MM.1S (cell line): ENCODE measurements at places on chromosomes 4 and X.

GRCh38 chrX:15675490-15675921, 10.9 kb upstream of the CLTRN start:
- peak; percentile 82 for DNase-seq
- peaks cover 5% of the 10 kb centered on the region; the same call in 1 of the 2 replicates for H3K4me1 ChIP-seq
- no peaks in the 10 kb centered on the region for H3K27me3 ChIP-seq
- H3K4me3 ChIP-seq = peak overlapping the region; percentile 97
- no peaks in the 10 kb centered on the region for H3K36me3 ChIP-seq

DNA sequence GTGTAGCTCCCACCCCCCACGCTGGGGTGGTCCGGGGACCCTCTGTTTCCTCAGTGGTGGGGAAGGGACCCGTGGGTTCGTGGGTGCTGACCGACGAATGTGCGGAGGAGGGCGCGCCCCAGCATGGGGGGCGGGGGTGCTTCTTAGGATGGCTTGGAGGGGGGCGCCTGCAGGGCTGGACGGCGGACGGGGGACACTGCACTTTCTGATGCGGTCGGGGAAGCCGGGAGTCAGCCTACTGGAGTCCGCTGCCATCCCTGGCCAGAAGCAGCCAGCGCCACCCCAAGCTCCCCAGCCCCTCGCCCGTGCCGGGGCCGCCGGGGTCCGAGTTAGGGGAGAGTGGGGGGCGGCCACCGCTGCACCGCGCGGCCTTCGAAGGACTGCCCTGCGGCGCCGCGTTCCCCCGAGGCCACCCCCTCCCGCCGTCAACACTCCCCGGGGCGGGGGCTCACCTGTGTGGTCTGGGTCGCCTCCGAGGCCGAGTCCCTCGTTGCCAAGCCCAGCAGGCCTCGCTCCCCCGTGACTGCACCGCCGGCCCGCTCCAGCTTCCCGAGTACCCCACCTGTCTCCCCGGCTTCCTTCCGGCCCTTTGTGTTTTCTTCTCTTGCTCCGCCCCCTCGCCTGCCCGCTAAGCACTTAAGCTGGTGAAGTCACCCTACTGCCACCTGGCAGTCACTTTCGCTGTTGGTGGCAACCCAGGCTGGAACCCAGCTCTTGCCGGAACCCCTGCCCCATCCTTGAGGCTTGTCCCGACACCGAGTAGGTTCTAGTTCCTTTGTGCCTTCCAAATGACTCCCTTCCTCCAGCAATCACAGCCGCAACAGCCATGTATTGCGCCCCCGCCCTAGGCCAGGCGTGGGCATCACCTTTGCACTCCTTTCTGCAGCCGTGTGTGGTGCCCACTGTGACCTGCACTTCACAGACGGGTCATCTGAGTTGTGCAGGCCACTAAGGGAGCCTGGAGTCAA, at the start of gene OCIAD2:
OCIAD2 (minus strand) TSS at position 569 of the 968 bp plus-strand sequence. CDS start 2,225 bp downstream, outside the sequence.
- no peak within 1 kb of the TSS for H3K27ac ChIP-seq
- H3K4me1 ChIP-seq = peaks cover 16% of the 10 kb centered on the region; the same call in 1 of the 2 replicates
- H3K4me3 ChIP-seq = peak within 1 kb of the TSS; percentile 76
- no peaks in the 10 kb centered on the region for H3K27me3 ChIP-seq

DNA sequence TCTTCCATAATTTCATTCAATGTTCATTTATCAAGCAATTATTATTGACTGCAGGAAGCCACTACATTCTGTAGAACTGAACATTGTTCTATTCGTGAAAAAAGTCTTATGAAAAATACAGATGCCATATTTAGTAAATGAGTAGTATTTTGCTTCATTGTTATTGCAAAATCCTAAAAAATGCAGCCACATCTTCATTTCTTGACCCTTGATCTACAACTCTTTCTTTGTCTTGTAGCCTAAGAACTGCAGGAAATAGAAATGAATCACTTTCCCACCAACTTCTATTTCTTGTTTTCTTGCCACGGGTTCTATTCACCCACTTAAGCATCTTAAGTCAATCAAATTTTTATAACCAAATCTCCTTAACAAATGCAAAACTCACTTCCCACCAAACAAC, 63.3 kb downstream of the KCNIP4 start:
- no peak for DNase-seq
- no peak overlapping the region for H3K4me3 ChIP-seq
- 0 out of 2 replicates have a peak, but pooled peaks cover 10% of the 10 kb centered on the region for H3K4me1 ChIP-seq
- no peak overlapping the region for H3K27ac ChIP-seq

GRCh38 chr4:141571793-141572192, 64.6 kb upstream of the IL15 start:
- H3K4me1 ChIP-seq = no peaks in the 10 kb centered on the region
- H3K4me3 ChIP-seq = no peak overlapping the region
- no peaks in the 10 kb centered on the region for H3K27me3 ChIP-seq

DNA sequence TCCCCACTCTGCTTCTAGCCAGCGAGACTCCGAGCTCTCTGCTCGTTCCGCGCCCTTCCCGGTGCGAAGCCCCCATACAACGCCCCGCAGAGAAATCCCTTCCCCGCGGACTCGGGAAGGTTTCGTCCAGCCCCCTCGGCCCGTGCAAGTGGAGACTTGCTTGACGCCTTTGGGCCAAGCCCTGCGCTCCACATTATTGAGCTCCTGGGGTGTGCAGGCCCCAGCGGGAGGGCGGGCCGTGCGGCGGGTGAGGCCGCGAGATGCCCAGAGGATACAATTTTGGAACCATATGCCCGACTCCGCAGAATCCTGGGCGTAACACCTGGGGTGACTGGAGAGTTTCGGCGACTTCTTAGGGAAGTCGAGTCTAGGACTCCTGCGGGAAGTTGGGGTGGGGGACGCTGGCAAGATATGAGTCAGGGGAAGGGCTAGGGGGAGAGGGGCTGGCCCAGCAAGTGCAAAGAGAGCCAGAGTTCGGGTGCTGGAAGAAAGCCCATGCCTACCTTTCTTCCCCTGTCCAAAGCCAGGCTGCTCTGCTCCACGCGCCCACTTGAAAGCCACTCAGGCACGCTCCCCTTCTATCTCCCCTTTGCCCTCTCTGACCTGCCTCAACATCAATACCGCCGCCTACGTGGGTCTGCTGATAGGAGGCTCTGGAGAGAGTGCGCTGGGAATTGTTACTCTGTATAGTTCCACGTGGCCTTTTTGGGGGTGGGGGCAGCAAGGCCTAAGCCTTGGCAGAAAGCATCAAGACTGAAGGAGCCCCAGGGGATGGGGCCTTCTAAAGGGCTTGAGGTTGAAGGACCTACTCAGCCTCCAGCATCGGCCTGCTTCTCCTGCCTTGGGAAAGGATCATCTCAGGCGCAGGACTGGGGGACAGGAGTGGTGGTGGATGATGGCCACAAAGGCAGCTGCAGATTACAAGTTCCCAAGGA, 1.2 kb upstream of the ELF4 start:
- H3K27me3 ChIP-seq = no peaks in the 10 kb centered on the region
- no peaks in the 10 kb centered on the region for H3K36me3 ChIP-seq
- no peak for DNase-seq

GRCh38 chrX:136260776-136261175, 9.6 kb upstream of the MAP7D3 start:
- no peak overlapping the region for H3K4me3 ChIP-seq
- no peak for DNase-seq
- H3K36me3 ChIP-seq = no peaks in the 10 kb centered on the region
- no peaks in the 10 kb centered on the region for H3K4me1 ChIP-seq

GRCh38 chrX:68420559-68420958, 12.7 kb downstream of the OPHN1 start:
- H3K4me1 ChIP-seq = peaks cover 11% of the 10 kb centered on the region; the same call in 1 of the 2 replicates
- H3K27ac ChIP-seq = no peak overlapping the region
- H3K4me3 ChIP-seq = no peak overlapping the region
- H3K27me3 ChIP-seq = no peaks in the 10 kb centered on the region
- DNase-seq = peak; percentile 10

DNA sequence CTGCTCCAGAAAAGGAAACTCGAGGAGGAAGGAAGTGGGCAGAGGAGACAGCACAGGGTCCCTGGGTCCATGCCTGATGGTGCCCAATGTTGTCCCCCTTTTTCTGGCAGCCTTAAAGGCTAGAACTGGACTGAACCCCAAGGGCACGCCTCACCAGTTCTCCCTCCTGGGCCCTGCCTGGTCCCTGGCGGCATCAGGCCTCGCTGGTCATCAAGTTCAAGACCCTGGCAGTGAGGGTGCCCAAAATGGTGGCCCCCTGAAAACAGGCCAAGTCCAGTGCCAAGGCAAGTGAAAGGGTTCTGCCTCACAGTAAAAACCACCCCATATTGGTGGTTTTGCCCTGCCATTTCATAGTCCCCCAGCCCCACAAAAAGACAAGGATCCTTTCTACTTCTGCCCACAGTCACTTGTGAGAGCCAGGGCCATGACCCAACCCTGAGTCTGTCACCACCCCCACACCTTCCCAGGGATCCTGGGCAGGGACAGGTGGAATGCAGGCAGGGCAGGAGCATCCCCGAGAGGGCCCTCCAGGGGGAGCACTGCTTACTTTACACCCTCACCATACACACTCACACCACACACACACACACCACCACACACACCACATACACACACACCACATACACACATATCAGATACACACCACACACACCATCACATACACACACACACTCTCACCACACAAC, 107.6 kb downstream of the DCTD start:
- DNase-seq = no peak
- peaks cover 12% of the 10 kb centered on the region for H3K4me1 ChIP-seq
- H3K36me3 ChIP-seq = no peaks in the 10 kb centered on the region
- H3K27me3 ChIP-seq = no peaks in the 10 kb centered on the region
- no peak overlapping the region for H3K4me3 ChIP-seq
- peak overlapping the region; percentile 83 for H3K27ac ChIP-seq

DNA sequence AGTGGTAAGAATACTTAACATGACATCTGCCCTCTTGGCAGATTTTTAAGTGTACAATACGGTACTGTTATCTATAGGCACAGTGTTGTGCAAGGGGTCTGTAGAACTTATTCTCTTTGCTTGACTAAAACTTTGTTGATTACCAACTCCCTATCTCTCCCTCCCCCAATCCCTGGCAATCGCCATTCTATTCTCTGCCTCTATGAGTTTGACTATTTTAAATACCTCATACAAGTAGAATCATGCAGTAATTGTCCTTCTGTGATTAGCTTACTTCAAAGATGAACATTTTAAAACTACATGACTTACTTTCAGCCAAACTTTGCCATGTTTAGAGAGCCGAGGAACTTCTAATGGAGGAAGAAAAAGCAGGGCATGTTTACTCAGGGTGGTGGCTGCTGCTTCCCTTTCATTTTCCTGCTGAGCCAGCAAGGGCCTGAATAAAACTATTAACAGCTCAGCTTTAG, 62.4 kb downstream of the APOO start:
- DNase-seq = no peak
- 0 out of 2 replicates have a peak, but pooled peaks cover 6% of the 10 kb centered on the region for H3K4me1 ChIP-seq
- H3K27me3 ChIP-seq = no peaks in the 10 kb centered on the region
- H3K36me3 ChIP-seq = no peaks in the 10 kb centered on the region

- no peak overlapping the region for H3K4me3 ChIP-seq
- peaks cover 9% of the 10 kb centered on the region for H3K4me1 ChIP-seq
- no peaks in the 10 kb centered on the region for H3K36me3 ChIP-seq
- no peaks in the 10 kb centered on the region for H3K27me3 ChIP-seq
- no peak overlapping the region for H3K27ac ChIP-seq
These were observed 43.4 kb upstream of the GATB start for GRCh38 chr4:151804086-151804630.

DNA sequence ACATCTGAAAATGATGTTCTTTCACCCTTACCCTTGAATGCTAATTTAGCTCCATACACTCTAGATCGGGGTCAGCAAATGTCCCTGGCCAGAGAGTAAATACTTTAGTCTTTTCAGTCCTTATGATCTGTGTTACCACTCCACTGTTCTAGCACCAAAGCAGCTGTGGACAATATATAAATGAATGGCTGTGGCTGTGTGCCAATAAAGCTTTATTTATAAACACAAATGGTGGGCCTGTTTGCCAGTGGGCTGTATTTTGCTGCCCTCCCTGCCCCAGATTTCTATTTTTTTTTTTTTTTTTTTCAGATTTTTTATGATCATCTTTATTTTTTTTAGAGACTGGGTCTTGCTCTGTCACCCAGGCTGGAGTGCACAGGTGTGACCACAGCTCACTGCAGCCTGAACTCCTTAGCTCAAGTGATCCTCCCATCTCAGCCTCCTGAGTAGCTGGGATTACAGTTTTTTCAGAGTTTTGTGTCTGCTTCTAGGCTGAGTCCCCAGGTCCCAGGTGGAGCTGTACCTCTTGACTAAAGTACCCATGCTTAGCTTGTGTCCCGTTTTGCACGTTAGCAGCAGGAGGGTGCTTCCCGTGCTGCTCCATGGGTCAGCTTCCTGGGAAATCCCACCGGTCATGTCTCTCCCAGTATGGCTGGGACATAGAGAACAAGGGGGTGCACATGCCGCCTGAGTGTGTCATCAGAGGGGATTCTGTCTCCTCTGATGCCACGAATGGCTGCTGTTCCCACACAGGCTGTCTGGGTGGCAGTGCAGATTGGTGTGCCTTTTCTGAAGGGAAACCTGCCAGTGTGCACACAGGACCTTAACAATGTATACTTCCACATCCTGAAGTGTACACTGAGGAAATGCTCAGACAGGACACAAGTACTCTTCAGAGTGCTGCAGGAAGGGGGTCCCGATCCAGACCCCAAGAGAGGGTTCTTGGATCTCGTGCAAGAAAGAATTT, 16.0 kb upstream of the GRPEL1 start:
- no peaks in the 10 kb centered on the region for H3K36me3 ChIP-seq
- no peak for DNase-seq
- H3K4me1 ChIP-seq = no peaks in the 10 kb centered on the region; the same call in 1 of the 2 replicates
- H3K27ac ChIP-seq = no peak overlapping the region
- peaks cover 19% of the 10 kb centered on the region for H3K27me3 ChIP-seq

- no peak overlapping the region for H3K4me3 ChIP-seq
- DNase-seq = peak; percentile 85
- H3K4me1 ChIP-seq = peaks cover 18% of the 10 kb centered on the region
- H3K27ac ChIP-seq = peak overlapping the region; percentile 31; the same call in 1 of the 2 replicates
These were observed 12.9 kb downstream of the DCK start for GRCh38 chr4:71006203-71006907.

DNA sequence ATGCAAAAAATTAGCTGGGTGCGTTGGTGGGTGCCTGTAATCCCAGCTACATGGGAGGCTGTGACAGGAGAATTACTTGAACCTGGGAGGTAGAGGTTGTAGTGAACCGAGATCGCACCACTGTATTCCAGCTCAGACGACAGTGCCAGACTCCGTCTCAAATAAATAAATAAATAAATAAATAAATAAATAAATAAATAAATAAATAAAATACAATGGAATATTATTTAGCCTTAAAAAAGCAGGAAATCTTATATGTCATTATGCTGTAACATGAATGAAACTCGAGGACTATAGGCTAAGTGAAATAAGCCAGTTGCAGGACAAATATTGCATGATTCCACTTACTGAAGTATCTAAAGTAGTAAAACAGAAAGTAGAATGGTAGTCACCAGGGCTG, 42.5 kb downstream of the RBM41 start:
- no peaks in the 10 kb centered on the region for H3K36me3 ChIP-seq
- DNase-seq = peak; percentile 36
- no peak overlapping the region for H3K27ac ChIP-seq
- no peaks in the 10 kb centered on the region for H3K4me1 ChIP-seq
- H3K27me3 ChIP-seq = no peaks in the 10 kb centered on the region

- no peaks in the 10 kb centered on the region for H3K27me3 ChIP-seq
These were observed 141.3 kb downstream of the PALLD start for GRCh38 chr4:168637872-168638756.

- H3K36me3 ChIP-seq = no peaks in the 10 kb centered on the region
- H3K4me3 ChIP-seq = no peak overlapping the region
These were observed 245.1 kb downstream of the PPP3CA start for GRCh38 chr4:101102114-101102742.

GRCh38 chr4:127012549-127012948, 620.2 kb upstream of the INTU start:
- H3K36me3 ChIP-seq = no peaks in the 10 kb centered on the region
- H3K4me1 ChIP-seq = no peaks in the 10 kb centered on the region

GRCh38 chr4:110005461-110006056, 92.9 kb downstream of the EGF start:
- no peaks in the 10 kb centered on the region for H3K27me3 ChIP-seq
- no peak overlapping the region for H3K27ac ChIP-seq
- H3K4me1 ChIP-seq = peaks cover 4% of the 10 kb centered on the region
- no peak overlapping the region for H3K4me3 ChIP-seq
- DNase-seq = peak; percentile 85
